Stimulated activated CD4-positive, alpha-beta T cell treated with anti-CD3 and anti-CD28 coated beads, Interleukin-2, amount 100 ng/mL, for 24 hours (primary cell): ENCODE measurements at places on chromosomes 3 and 15.

GRCh38 chr3:40445880-40446279 is 11.3 kb upstream of the RPL14 start:
- DNase-seq, result no peak

DNA sequence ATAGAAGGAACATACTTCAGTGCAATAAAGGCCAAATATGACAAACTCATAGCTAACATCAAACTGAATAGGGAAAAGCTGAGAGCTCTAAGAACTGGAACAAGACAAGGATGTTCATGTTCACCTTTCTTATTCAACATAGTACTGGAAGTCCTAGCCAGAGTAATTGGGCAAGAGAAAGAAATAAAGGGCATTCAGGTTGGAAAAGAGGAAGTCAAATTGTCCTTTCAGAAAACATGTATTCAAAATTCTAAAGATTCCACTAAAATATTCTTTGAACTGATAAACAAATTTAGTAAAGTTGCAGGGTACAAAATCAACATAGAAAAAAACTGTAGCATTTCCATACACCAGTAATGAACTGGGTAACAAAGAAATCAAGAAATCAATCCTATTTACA is 12.2 kb upstream of the ZNF197 start:
- DNase-seq, result no peak

DNA sequence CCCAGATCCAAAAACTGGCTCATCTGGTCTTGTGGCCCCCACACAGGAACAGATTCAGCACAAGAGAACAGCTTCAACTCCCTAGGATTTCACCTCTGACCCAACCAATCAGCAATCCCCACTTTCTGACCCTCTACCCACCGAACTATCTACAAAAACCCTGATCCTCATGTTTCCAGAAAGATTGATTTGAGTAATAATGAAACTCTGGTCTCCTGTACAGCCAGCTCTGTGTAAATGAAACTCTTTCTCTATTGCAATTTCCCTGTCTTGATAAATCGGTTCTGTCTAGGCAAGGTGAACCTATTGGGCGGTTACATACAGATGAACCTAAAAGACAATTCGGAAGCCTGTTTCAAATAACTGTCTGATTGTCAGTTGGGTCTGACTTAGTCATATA is 847.6 kb upstream of the ALCAM start:
- no peak for DNase-seq

- DNase-seq, result no peak
Observed at GRCh38 chr3:74661672-74662071, 47.2 kb upstream of the CNTN3 start.

GRCh38 chr15:90596943-90597342 is 67.2 kb downstream of the CRTC3 start:
- DNase-seq, result no peak

DNA sequence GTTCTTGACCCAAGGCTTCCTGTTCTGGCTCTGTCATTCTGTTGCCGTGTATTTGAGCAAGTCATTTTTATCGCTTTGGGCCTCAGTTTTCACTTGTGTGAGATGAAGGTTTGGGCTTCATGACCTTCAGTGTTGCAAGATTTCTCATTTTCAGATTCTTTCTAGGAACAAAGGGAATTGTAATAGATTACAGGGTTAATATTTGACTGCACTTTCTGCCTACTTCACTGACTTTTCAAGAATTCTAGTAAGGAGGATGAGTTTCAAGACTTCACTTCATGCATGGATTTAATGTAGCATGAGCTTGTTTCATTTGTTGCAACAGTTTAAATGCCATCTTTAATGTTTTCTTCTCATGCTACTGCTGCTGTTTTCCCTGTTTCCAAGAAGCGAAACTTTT is 226.5 kb downstream of the NLGN1 start:
- DNase-seq, result no peak

DNA sequence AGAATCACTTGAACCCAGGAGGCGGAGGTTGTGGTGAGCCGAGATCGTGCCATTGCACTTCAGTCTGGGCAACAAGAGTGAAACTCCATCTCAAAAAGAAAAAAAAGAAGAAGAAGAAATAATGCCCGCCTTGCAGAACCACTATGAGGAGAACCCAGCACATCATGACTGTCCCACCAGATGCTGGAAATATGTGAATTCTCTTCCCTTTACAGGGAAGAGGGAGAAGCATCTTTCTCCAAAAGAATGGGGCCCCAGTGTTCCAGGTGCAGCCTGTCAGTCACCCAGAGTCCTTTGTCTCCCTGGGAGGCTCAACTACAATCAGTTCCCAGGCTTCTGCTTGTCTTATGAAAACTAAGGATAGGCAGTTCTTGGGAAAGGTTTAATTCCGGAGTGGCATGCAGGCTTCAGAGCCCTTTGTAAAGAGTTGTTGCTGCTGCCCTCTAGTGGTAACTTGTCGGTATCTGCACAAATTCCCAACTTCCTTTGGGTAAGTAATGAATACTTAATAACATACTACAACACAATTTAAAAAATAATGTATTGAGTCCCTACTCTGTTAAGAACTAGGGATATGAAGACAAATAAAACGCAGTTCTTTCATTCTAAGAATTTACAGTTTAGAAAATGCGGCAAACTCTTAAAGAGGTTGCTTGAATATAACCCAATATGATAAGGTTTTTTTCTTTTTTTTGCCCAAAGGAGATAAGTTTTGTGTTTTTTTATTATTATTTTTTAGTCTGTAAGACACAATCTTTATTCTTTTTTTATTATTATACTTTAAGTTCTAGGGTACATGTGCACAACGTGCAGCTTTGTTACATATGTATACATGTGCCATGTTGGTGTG is 18.6 kb upstream of the TICRR start:
- DNase-seq, result peak; percentile 39

GRCh38 chr3:39222462-39222861 is 30.1 kb upstream of the XIRP1 start:
- no peak for DNase-seq

- DNase-seq, result peak; percentile 26
Observed at GRCh38 chr3:46701181-46701939, at the start of gene TMIE. Gene TMIE, plus strand, starts transcription at chr3:46701392. Its CDS starts 96 bp downstream, at chr3:46701488.

DNA sequence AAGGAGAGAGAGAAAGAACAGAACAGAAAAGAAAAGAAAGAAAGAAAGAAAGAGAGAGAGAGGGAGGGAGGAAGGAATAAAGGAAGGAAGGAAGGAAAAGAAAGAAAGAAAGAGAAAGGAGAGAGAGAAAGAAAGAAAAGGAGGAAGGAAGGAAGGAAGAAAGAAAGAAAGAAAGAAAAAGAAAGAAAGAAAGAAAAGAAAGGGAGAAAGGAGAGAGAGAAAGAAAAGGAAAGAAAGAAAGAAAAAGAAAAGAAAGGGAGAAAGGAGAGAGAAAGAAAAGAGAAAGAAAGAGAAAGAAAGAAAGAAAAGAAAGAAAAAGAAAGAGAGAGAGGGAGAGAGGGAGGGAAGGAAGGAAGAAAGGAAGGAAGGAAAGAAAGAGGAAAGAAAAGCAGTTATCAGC is 108.8 kb downstream of the ARPP21 start:
- no peak for DNase-seq

DNA sequence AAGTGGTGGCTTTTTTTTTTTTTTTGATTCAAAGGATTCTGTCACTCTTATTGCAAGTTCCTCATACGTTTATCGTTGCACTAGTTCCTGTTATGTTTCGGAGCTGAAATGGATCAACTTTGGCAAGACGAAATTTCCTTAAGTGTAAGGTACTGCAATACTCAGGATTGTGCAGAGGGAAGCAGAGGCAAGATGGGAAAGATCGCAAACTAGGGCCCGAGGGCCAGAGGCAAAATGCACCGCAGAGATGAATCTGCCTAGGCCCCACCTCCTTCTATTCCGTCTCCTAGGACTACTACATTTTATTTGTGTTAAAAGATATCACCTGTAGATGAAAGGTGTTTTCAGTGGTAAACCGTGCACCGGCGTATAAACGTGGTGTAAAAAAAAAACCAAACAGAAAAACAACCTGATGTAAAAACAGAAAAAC is 331 bp downstream of the RNU6-1 start:
- DNase-seq, result peak; percentile 51

- DNase-seq, result peak; percentile 33
Observed at GRCh38 chr15:41827290-41827879, 507 bp upstream of the JMJD7 start.

DNA sequence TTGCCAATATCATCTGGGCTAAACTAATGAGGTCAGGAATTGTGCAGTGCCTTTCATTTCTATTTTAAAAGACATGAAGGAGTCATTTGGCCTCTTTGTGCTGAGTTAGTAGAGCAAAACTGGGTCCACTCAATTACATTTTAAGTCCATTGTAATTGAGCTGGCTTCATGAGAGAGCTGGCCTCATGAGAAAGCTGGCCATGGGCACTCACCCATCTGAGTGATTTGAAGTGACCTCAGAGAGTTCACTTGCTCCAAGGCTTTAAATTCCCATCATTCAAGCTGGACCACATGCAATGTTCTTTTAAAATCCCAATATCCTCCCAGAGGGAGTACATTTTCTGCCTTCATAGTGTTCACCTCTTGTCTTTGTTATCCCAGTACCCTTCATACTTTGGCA is 335.9 kb upstream of the WNT5A start:
- no peak for DNase-seq

GRCh38 chr3:141250828-141251227 is 19.2 kb downstream of the PXYLP1 start:
- DNase-seq, result no peak

- DNase-seq, result no peak
Observed at GRCh38 chr3:38017445-38018295, 11.8 kb downstream of the PLCD1 start.

DNA sequence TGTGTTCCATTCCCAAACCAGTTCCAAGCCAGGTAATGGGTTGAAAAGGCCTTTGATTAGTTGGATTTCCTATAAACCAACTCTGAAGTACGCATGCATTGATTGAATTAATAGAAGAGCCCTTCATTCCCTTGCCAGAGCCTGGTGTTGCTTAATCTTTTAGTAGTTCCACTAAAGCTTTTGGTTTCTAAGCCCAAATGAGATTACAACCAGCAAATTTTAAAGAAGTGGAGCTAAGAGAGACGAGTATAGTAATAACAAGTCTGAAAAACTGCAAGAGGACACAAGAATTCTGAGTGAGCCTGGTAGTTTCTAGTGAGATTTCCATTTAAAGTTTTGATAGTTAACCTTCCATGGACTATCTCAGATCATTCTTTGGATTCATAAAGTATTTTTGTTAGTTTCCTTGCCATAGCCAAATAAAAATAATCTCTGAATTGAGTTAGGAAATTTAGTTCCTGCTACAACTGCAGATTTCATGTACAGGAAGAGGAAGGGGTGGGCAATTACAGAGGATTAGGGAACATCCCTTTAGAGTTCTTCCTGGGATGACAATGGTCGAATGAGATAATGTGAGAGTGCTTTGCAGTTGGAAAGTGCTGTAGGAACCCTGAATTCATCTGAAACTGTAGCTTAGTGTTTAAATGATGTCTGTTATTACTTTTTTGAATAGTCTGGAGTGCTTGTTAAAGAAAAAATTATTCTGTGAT is 136.8 kb downstream of the FNDC3B start:
- no peak for DNase-seq

DNA sequence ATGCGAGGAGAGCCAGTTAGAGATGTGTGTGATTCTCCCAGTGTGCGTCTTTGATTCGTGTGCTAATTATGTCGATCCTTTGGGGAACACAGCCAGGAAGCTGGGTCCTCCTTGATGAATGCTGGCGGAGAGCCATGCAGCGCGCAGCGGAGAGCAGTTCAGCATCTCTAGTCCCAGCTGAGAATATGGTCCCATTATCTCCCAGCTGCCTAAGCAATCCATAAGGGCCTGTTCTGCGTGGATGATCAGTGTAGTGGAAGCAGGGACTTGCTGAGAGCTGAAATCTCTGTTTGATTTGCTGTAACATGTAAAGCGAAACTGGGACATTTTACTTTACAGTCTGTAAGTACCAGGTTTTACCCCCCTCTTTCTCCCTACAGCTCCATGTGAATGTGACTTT is 412.7 kb downstream of the CNTN4 start:
- DNase-seq, result no peak

DNA sequence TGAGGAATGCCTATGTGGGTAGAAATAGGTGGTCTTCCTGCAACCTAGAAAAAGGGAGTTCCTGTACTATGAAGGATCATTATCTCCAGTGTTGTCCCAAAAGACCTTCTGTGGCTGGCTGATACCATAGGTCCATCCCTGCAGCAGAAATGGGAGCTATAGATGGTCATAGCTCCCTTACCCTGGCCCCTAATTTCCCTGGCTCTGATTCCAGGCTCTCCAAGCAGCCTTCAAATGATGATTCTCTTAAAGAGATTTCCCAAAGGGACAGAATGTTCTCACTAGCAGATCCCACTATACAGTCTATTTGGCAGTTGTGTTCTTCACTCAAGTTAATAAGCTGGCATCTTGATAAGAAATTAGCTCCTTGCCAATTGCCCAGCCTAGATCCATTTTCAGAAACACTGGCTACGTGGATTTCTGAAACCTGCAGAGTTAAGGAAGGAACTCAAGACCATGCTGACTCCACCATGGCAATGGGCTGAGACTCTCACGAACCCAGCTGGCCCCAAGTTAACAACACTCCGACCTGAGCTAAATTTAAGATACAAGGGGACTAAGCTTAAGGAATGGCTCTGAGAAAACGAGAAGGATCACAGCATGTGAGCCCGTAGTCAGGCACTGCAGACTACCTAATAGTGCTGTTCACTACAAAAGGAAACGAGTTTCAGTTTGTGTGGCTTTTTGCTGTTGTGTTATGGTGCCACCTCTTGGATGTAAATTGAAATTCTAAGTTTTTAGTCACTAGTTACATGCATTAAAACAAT is 11.4 kb downstream of the C15orf40 start:
- DNase-seq, result no peak

DNA sequence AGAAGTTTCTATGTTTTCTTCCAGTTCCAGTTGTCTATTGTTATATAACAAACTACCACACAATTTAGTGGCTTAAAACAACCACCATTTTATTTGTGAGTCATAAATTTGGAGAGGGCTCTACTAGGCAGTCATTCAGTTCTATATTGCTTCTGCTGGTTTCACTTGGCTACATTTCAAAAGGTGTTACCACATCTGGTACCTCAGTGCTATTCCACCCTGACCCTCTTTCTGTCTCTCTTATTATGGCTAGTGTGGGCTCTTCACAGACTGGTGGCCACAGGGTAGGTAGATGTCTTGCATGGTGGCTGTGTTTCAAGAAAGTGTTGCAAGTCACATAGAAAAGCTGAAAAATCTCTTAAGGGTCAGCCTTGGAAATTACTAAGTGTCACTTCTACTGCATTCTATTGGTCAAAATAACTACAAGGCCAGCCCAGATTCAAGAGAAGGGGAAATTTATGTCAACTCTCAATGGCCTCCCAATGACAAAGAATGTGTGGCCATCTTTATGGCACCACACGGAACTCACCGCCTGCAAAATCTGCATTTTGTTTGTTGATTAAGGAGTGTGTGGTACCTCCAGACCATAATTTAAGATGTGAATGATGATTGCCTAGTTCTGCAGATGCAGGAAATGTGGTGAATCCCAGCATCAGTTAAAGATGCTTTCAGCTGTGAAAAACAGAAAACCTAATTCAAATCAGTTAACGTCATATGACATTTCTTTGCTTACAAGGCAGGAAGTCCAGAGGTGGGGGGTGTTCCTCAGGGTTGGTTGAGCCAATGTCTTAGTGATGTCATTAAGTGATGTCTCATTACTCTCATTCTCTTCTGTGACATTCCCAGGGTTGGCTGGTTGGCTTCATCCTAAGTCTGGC is 105.8 kb upstream of the RASGRP1 start:
- DNase-seq, result peak; percentile 63

GRCh38 chr3:115975353-115975752 is 352.0 kb downstream of the GAP43 start:
- DNase-seq, result no peak

- DNase-seq, result no peak
Observed at GRCh38 chr3:17740721-17741141, 1.7 kb downstream of the TBC1D5 start.

GRCh38 chr3:49412632-49413337 is 562 bp downstream of the TCTA start:
- no peak for DNase-seq
